Smooth muscle cell of the pulmonary artery (primary cell): ENCODE measurements at places on chromosomes 5 and 9. TPM values are rescaled to one million over a fixed set of nuclear protein-coding genes. Genes with fewer than 3 reads are reported as not detected.

Gene MZB1
- not detected in 2 replicates for total RNA-seq

Gene HK3
- total RNA-seq = not detected in 2 replicates

Gene SPATA31A3
- not detected in 2 replicates for total RNA-seq

Gene PCDHGB3
- 7.8 and 8.1 TPM in 2 replicates for total RNA-seq

Gene OR1Q1
- total RNA-seq = 0.59 TPM in 1 of 2 replicates, not detected in the other

Gene FGF18
- total RNA-seq = 0.13 TPM in 1 of 2 replicates, not detected in the other

Gene MYO10
- 58.3 and 127 TPM in 2 replicates for total RNA-seq

Gene FOXD4
- 0.13 and 0.17 TPM in 2 replicates for total RNA-seq

Gene IRF1
- 16.1 and 17.7 TPM in 2 replicates for total RNA-seq

Gene TMEM215
- total RNA-seq = not detected in 2 replicates

Gene GLRA1
- not detected in 2 replicates for total RNA-seq
